Placental epithelial cell (primary cell): ENCODE measurements at places on chromosomes 4 and X. TPM values are rescaled to one million over a fixed set of nuclear protein-coding genes. Genes with fewer than 3 reads are reported as not detected.

GPR119 gene
- total RNA-seq = not detected in 2 replicates

CITED1 gene
- not detected in 2 replicates for total RNA-seq

RNF150 gene
- 0.39 and 0.43 TPM in 2 replicates for total RNA-seq

AKAP4 gene
- total RNA-seq = not detected in 2 replicates

GDPD2 gene
- total RNA-seq = 0.11 TPM in 1 of 2 replicates, not detected in the other

SH2D1A gene
- not detected in 2 replicates for total RNA-seq

EFHC2 gene
- total RNA-seq = not detected in 2 replicates

MED14 gene
- total RNA-seq = 18.2 and 20.8 TPM in 2 replicates

BBS7 gene
- 10.2 and 20.7 TPM in 2 replicates for total RNA-seq

ASB9 gene
- 0.65 and 2.0 TPM in 2 replicates for total RNA-seq

SPATA18 gene
- 14.9 and 20.1 TPM in 2 replicates for total RNA-seq

SSX4B gene
- not detected in 2 replicates for total RNA-seq

CLIC2 gene
- 0.22 and 2.4 TPM in 2 replicates for total RNA-seq

GBA3 gene
- total RNA-seq = 0.43 and 0.79 TPM in 2 replicates

GRID2 gene
- not detected in 2 replicates for total RNA-seq

BEX5 gene
- total RNA-seq = not detected in 2 replicates

GABRE gene
- total RNA-seq = 5.4 and 11.0 TPM in 2 replicates

TRMT10A gene
- total RNA-seq = 5.1 and 8.9 TPM in 2 replicates

CFAP97 gene
- 16.5 and 22.0 TPM in 2 replicates for total RNA-seq

SLC25A6 gene
- 212 and 264 TPM in 2 replicates for total RNA-seq

TENM3 gene
- total RNA-seq = 146 and 399 TPM in 2 replicates

MAGEC3 gene
- total RNA-seq = not detected in 2 replicates

POLA1 gene
- 7.2 and 12.6 TPM in 2 replicates for total RNA-seq

PROM1 gene
- under 0.01 TPM in 1 of 2 replicates, not detected in the other for total RNA-seq

TLR2 gene
- total RNA-seq = under 0.01 and 0.22 TPM in 2 replicates

NPY5R gene
- total RNA-seq = not detected in 2 replicates

ANXA10 gene
- total RNA-seq = not detected in 2 replicates

RAB41 gene
- not detected in 2 replicates for total RNA-seq

FABP2 gene
- not detected in 2 replicates for total RNA-seq

PRRG3 gene
- total RNA-seq = not detected in 2 replicates

IRAK1 gene
- 29.4 and 86.4 TPM in 2 replicates for total RNA-seq

MAOB gene
- not detected in 2 replicates for total RNA-seq

VBP1 gene
- total RNA-seq = 24.3 and 46.4 TPM in 2 replicates

ATG4A gene
- total RNA-seq = 3.9 and 11.8 TPM in 2 replicates

CPLX1 gene
- total RNA-seq = not detected in 2 replicates

FGFR3 gene
- total RNA-seq = 2.0 and 12.6 TPM in 2 replicates

HTRA3 gene
- total RNA-seq = 7.1 and 56.8 TPM in 2 replicates

VSIG4 gene
- not detected in 2 replicates for total RNA-seq

NUDT10 gene
- 0.39 TPM in 1 of 2 replicates, not detected in the other for total RNA-seq

HERC5 gene
- total RNA-seq = 0.33 TPM in 1 of 2 replicates, not detected in the other

GAGE12H gene
- not detected in 2 replicates for total RNA-seq

ASMT gene
- total RNA-seq = not detected in 2 replicates

CHRDL1 gene
- total RNA-seq = not detected in 2 replicates

MAGEB10 gene
- not detected in 2 replicates for total RNA-seq

SPANXA1 gene
- not detected in 2 replicates for total RNA-seq

MAGEA1 gene
- total RNA-seq = not detected in 2 replicates

FAM47E gene
- total RNA-seq = 1.4 and 3.1 TPM in 2 replicates

RHOH gene
- total RNA-seq = 1.2 and 1.4 TPM in 2 replicates
